ENCODE measurements at places on chromosomes 16 and 17.
A peak's percentile ranks its signal among the peaks of the same experiment; 100 is the strongest.

- peak; percentile 94 for DNase-seq
Observed at GRCh38 chr16:84699712-84700445, at the start of gene USP10. TSS of gene USP10 (plus strand) at chr16:84700000. CDS start at chr16:84700091, 91 bp downstream.

DNA sequence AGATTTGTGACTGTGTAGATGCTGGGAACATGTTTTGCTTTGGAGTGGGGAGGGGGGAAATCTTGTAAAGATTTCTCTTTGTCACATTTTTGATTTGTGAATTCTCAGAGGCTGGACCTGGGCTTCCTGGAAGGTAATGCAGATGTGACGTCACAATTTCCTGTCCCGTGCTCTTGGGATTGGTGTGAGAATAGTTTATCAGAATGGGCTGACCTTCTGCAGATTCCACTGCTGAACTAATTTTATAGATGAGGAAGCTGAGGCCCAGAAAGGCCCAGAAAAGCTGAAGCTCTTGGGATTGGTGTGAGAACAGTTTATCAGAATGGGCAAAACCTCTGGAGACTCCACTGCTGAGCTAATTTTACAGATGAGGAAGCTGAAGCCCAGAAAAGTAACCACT is 34.0 kb downstream of the HS3ST3B1 start:
- peak; percentile 67 for DNase-seq

- DNase-seq, result no peak
Observed at GRCh38 chr17:64218066-64218465, 45.0 kb downstream of the TEX2 start.

GRCh38 chr17:81804559-81805399 is 829 bp downstream of the GCGR start:
- no peak for DNase-seq

- DNase-seq, result peak; percentile 95
Observed at GRCh38 chr16:3880623-3881498, at the start of gene CREBBP. TSS of gene CREBBP (minus strand) at chr16:3880713. CDS start at chr16:3879916, 797 bp downstream.

- peak; percentile 87 for DNase-seq
Observed at GRCh38 chr17:42101513-42102292, 3.4 kb upstream of the ZNF385C start.

DNA sequence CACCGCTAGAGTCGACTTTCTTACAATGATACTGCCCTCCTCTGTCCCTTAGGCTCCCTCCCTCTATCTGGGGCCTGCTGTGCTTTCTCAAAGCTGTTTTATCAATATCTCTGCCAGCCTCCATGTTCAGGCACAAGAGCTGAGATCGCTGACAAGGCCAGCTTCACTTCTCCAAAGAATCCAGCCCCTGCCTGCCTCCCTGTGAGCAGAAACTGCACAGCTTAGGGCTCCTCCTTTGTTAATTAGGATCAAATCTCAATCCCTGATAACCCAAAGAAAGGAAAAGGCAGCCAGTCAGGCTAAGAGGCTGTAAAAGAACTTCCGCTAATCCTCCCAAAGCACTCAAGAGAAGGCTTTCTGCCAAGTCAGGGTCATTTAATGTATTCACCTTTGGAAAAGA is 616.0 kb upstream of the CDH11 start:
- DNase-seq, result no peak

DNA sequence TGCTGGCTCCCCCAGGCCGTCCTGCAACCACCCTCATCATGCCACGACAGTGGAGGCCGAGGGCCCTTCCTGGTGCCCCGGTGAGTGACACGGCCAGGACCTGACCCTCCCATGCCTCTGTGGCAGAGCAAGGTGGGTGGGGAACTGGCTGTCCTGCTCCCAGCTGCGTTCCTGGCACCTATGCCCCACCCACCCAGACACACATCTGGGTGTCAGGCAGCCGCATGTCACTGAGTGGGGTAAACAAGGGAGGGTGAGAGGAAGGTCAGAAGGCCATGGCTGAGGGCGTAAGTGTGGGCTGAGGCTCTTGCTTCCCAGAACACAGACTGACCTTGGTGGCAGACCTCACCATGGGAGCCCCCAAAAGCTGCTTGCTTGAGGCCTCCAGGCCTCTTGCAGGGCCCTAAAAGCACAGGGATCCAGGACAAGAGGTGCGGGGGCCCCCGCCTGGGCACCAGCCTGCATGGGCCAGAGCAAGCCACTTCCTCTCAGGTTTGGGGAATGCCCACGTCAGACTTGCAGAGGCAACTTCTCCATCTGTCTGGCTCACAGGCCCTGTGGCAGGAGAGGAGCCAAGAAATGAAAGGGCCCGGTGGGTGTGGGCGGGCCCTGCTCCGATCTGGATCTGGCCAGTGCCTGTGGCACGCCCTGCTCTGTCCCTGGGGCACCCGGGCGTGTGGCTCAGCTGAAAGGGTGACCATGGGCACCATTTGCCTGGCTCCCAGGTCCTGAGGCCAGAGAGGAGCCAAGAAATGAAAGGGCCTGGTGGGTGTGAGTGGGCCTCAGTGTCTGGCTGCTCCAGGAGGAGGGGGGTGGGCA is 3.9 kb upstream of the CCDC57 start:
- DNase-seq, result peak; percentile 78

GRCh38 chr17:28969706-28970393 is 18.5 kb upstream of the PHF12 start:
- DNase-seq, result no peak

DNA sequence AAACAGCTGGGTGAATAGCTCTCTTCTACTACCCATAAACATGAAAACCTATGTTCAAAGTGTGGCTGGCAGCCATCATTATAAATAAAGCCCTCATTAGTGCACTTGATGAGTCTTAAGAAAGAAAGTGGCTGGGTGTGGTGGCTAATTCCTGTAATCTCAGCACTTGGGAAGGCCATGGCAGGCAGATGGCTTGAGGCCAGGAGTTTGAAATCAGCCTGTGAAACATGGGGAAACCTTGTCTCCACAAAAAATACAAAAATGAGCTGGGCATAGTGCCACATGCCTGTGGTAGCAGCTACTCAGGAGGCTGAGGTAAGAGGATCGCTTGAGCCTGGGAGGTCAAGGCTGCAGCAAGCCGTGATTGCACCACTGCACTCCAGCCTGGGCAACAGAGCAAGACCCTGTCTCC is 28.3 kb upstream of the APPBP2 start:
- DNase-seq, result no peak

DNA sequence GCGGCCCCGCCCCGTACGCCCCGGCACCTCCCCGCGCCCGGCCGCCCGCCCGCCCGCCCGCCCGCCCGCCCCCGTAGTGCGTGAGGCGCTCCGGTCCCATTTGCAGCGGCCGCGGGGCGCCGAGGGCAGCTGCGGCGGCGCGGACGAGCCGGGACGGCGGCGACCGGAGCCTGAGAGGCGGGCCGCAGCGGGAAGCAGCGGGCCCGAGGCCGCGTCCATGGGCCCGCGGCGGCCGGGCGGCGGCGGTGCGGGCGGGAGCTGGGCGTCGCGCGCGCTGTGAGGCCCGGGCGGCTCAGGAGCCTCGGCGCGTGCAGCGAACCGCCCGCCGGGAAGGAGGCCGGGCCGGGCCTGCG is at the start of gene MPRIP:
TSS of gene MPRIP (plus strand) at position 74 of the 353 bp plus-strand sequence. CDS start 392 bp downstream, outside the sequence.
- no peak for DNase-seq

GRCh38 chr17:59332749-59333377 is 1.4 kb downstream of the YPEL2 start:
- DNase-seq, result peak; percentile 70

GRCh38 chr16:23534868-23535860 is 22.0 kb downstream of the EARS2 start:
- no peak for DNase-seq

DNA sequence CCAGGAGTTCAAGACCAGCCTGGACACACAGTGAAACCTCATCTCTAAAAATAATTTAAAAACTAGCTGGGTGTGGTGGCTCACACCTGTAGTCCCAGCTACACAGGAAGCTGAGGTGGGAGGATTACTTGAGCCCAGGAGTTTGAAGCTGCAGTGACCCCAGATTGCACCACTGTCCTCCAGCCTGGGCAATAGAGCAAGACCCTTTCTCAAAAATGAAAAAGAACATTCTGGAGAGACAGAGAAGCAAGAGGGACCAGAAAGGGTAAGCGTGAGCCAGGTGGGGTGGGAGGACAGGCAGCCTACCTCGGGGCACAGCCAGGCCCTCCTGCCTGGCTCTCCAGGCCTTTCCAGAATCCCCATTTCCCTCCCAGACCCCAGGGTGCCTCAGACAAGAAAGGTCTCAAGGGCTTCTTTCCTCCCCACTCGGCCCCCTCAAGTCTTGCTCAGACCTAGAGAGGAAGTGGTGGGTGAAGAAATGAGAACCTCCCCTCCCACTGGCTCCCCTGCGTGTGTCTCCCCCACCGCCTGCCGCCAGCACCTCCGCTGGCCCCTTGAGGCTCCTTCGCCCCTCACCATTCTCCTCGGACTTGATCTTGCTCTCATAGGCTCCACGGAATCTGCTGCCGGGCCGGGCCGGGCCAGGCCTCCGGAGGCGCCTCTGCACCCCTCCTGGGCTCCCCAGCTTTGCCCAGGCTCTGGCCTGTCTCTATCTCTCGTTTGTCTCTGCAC is 503 bp downstream of the C16orf54 start:
- DNase-seq, result peak; percentile 81

DNA sequence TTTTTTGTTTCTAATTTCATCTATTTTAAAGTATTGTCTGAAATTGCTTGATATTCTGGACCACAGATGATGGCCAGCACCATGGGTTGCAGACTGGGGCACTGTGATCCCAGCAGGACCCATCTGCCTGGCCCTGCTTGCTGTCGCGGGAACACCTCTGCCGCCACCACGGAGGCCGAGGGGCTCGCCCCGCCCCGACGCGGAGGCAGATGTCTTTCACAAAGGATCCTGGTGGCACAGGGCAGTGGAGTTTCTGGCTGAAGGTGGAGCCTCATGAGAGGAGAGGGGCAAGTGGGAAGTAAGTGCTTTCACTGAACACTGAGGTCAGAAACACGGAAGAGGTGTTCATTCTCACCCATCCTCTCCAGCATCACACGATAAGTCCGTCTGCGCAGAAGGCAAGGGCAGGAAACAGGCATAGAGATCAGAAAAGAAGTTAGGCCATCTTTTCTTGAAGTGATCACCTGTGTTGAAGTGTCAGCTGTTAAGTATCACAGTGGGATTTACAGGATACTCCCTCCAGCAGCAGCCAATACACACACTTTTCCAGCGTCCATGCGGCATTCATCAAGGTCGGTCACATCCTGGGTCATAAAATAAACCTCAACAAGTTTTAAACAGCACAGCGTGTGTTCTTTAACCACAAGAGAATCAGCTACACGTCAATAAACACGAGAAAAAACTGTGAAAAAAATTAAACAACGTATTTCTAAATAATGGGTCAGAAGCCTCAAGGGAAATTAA is 194.5 kb downstream of the RPTOR start:
- DNase-seq, result no peak

DNA sequence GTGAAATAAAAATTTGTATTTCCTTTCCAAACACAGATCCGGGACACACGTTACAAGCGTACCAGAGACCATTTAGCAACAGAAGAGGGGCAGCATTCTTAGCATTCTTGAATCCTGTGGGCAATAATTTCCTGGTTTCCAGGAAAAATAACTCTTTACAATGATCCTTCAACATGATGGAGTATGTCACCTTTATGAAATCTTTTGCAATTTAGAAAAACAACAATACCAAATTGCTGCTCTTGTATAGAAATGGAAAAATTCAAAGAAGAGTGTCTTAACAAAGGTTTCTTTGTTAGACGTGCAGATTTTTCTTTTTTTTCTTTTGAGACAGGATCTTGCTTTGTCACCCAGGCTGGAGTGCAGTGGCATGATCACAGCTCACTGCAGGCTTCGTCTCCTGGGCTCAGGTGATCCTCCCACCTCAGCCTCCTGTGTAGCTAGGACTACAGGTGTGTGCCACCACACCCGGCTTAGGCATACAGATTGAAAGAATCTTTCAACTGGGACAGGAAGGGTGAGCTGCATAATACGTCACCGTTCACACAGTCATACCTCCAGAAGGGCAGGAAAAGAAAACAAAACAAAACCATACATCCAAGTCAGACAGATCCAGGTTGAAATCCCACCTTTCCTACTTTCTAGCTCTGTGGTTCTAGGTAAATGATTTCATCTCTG is 10.8 kb upstream of the GCSH start:
- DNase-seq, result no peak

- DNase-seq, result peak; percentile 57
Observed at GRCh38 chr16:49621241-49622083, 234.4 kb downstream of the ZNF423 start.

DNA sequence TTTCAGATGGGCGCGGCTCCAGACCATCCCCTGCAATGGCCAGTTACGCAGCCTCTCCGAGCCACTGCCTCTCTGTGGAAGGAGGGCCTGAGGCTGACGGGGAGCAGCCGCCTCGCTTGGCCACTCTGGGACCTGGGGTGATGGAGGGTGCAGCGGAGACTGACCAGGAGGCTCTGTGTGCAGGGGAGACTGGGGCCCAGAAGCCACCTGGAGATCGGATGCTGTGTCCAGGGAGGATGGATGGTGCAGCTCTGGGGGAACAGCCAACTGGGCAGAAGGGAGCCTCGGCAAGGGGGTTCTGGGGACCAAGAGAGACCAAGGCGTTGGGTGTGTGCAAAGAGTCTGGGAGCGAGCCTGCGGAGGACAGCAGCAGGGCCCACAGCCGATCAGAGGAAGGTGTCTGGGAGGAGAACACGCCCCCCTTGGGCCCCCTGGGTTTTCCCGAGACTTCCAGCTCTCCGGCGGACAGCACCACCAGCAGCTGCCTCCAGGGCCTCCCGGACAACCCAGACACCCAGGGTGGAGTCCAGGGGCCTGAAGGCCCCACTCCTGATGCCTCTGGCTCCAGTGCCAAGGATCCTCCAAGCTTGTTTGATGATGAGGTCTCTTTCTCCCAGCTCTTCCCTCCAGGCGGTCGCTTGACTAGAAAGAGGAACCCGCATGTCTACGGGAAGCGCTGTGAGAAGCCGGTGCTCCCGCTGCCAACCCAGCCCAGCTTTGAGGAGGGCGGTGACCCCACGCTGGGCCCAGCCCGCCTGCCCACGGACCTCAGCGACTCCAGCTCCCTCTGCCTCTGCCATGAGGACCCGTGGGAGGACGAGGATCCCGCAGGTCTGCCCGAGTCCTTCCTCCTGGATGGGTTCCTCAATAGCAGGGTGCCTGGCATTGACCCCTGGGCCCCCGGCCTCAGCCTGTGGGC is 17.4 kb upstream of the ZFPM1 start:
- no peak for DNase-seq

GRCh38 chr16:1771188-1771863 is at the start of gene NME3:
TSS of gene NME3 (minus strand) at chr16:1771543. CDS start at chr16:1771534, 9 bp downstream.
- DNase-seq, result peak; percentile 93

GRCh38 chr17:20992987-20993862 is 49.6 kb downstream of the USP22 start:
- DNase-seq, result peak; percentile 87

All from activated effector memory CD4-positive, alpha-beta T cell treated with anti-CD3 and anti-CD28 coated beads, Interleukin-2, amount 50 U/mL, for 16 hours (primary cell).